Stimulated activated CD4-positive, alpha-beta T cell treated with anti-CD3 and anti-CD28 coated beads, Interleukin-1b, Interleukin-23, amount 100 ng/mL, for 4 hours (primary cell): ENCODE measurements at places on chromosomes 3 and 15.

DNA sequence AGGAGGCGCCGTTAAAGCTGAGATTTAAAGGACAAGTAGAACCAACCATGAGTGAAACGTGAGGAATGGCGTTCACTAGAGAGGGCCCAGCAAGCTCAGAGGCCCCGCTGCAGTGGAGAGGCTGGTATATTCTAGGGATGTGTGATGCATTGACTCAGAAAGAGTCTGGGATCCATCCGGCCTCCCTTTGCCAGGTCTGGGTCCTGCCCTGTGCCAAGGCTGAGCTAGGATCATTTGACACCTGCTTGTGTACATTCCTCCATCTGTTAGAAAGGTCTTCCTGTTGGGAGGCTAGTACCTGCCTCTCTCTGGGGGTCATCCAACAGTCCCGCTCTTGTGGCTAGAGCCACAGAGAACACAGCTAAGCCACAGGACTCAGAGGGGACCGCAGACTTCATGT lies 28.4 kb downstream of the CA12 start:
- no peak for DNase-seq

DNA sequence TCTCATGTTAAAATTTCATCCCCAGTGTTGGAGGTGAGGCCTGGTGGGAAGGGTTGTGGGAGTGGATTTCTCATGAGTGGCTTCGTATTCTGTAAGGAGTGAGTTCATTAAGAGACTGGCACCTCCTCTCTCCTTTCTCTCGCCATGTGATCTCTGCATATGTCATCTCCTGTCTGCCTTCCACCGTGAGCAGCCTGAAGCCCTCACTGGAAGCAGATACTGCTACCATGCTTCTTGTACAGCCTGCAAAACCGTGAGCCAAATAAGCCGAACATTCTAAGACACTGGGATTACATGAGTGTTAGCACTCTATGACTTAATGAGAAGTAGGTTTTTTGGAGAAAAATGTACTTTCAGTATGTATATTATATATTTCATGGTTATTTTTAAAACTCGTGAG lies 6.8 kb upstream of the GABPB1 start:
- DNase-seq = no peak

DNA sequence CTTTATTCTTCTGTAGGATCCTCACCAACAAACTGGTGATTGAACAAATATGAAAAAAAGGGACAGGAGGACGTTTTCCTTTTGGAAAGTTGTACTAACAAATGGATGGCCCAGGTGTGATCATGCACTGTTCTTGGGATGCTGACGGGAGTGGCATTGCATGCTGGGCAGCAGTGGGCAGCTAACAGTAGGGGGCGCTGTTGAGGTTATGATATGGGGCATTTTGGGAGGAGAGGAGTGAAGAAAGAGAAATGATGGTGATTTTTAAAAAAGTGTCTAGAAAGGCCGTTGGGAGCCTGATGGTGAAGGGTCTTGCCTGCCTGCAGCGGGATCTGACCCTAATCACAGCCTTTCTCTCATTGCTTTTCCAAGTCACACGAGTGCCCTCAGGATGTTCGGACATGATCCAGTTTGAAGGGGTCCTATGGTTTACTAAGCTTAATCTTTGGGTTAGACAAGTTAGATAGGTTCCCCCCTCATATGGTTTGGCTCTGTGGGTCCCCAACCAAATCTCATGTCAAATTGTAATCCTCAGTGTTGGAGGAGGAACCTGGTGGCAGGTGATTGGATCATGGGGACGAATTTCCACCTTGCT lies 46.2 kb upstream of the PRTG start:
- peak; percentile 40 for DNase-seq

- no peak for DNase-seq
These were observed 47.1 kb downstream of the FLNB start for GRCh38 chr3:58055314-58055713.

DNA sequence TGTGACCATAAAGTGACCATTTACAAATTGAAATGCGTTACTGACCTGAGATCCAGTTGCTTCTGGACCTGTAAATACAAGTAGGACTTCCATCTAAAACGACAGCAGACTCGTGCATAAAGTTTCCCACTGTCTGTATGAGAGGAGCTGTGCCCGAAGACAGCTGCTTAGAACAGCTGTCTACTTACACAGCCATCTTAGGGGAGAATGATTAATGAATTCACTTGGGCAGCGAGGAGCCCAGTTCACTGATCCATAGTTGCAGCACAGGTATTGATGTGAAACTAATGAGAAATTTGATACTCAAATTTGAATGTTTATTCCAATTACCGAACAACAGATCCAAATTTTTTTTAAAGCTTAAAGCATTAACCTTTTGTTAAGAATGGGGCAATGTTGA lies 748.1 kb downstream of the NR2F2 start:
- no peak for DNase-seq

DNA sequence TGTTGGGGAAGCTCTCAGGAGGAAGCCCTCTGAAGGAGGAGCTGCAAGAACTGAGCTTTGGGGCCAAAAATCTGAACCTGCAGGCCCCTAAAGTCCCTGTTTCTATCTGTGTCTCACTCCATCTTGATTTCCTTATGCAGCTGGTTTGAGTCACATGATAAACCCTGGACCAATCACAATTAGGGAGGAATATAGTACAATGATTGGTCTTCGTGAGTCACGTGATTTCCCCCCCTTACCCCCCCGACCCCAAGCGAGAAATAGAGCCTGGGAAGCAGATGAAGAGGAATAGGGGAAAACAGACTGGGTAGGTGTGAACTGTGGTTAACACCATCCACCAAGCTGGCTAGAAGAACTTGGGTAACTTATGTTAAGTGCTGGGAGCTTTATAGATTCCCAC lies 12.9 kb downstream of the CRABP1 start:
- no peak for DNase-seq

- DNase-seq = no peak
These were observed 243.5 kb upstream of the UBE2E2 start for GRCh38 chr3:22959593-22959992.

DNA sequence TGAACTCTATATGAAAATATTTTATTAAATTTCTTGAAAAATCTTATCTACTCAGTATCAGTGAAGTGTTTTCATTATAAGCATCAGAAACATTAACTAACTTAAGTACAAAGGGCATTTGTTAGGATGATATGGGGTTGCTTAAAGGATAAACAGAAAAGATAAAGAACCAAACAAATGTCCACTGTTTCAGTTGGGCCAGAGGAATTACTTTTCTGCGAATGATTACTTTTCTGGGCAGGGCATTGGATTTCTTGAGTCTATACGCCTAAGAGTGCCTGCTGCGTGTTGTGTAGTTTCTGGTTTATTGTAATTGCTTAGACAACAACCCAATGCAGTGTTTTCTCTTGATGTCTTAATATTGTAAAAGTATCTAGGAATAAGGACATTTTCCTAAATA lies 52.8 kb downstream of the NEO1 start:
- DNase-seq = no peak

- DNase-seq = no peak
These were observed 317 bp downstream of the ROBO2 start for GRCh38 chr3:77040216-77040615.

- DNase-seq = no peak
These were observed 18.3 kb downstream of the LMCD1 start for GRCh38 chr3:8519774-8520448.

GRCh38 chr15:82986442-82986780 lies 401 bp downstream of the RAMAC start:
- DNase-seq = no peak

DNA sequence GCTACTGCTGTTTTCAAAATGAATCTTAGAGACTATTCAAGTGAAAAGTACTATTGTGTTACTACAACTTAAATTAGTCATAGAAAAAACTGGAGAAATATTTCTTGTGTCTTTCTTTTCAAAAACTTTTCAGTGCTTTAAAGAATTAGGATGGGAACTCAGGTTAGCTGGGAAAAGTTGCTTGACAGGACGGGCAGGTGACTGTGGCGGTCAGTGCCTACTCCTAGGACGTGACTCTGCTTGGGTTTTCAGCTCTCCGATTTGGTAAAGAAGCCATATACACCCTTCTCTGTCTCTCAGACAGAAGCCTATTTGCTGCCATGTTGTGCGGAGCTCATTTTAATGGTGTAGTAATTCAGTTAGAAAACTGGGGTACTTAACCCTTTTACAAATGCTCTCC lies 89.8 kb upstream of the CACNA2D3 start:
- no peak for DNase-seq

DNA sequence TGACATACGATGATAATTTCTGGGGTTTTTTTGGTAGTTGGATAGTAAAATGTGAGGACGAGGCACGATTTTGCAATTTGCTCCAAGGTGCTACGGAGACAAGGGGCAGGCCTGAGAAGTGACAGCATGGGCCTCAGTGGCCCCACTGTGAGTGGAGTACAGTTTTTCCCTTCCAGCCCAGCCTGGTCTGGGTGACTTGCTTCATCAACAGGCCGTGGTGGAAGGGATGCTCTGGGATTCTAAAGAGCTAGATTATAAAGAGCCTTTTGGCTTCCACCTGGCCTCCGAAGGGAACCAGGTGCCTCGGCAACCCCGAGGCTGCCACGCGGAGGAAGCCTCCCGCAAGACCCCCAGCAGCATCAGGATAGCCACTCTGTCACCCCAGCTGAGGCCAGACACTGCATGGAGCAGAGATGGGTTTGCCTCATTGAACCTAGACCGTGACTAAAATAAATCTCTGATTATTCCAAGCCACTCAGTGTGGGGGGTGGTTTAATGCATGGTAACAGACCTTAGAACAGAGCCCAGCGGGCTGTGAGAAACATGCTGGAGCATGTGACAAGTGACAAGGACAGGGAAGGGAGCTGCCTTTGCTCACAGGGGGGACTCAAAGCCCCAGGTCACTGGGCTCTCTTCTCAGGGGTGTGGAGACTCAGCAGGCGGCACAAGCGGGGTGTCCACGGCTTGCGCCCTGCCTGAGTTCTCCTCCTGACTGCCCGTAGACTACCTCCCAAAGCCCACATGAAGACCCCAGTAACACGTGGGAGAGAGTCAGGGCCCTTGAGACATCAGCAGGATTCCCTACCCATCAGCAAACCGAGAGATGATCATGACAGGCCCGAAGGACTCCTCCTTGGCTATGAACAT lies 22.6 kb upstream of the SLC41A3 start:
- no peak for DNase-seq

- DNase-seq = no peak
These were observed 79.2 kb downstream of the SEMA5B start for GRCh38 chr3:122948408-122948807.

DNA sequence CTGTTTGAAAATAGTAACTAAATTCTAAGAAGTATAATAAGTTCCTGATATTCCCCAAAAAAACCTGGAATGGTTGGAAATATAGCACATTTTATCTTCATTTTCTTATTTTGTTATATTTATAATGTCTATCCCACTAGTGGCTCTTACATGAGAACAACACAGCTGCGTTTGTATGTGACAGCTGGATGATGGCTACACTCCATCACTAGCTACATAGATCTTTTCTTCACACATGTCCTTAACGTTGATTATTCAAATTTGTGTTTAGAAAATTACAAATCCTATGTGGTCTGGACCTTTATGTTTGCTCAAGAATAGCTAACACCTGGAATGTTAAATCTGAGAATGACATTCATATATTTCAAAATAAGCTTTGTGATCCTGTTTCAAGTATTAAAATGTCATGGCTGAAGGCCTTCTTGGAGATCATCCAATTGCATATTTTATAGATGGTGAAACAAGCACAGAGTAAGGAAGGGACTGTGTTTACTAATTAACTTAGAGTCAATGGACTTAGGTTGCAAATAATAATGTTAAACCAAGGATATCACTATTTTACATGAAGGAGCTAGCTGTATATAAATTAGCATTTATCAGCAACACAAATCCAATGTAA lies 60.8 kb downstream of the ATP13A5 start:
- DNase-seq = no peak

DNA sequence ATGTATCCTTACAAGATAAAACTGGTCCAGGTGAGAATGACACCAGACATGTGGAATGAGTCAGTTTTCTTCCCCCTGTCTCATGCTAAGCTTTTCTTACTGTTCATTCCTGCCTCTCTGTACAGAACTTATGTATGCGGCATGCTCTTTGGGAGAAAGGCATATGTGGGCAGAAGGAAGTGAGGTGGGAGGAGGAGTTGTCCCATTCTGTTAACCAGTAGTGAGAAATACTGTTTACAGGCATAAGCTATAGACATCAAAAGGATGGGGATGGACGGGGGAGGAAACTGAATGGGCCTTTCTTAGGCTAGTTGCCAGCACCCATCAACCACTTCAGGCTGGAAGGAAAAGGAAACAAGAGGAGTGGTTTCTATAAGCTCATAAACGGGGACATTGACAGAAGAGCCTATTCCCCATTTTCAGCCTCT lies 143.6 kb upstream of the BHLHE40 start:
- no peak for DNase-seq

- DNase-seq = no peak
These were observed 61.4 kb downstream of the RPLP1 start for GRCh38 chr15:69513986-69514385.

GRCh38 chr3:32899265-32899664 lies 52.2 kb upstream of the CCR4 start:
- DNase-seq = no peak

DNA sequence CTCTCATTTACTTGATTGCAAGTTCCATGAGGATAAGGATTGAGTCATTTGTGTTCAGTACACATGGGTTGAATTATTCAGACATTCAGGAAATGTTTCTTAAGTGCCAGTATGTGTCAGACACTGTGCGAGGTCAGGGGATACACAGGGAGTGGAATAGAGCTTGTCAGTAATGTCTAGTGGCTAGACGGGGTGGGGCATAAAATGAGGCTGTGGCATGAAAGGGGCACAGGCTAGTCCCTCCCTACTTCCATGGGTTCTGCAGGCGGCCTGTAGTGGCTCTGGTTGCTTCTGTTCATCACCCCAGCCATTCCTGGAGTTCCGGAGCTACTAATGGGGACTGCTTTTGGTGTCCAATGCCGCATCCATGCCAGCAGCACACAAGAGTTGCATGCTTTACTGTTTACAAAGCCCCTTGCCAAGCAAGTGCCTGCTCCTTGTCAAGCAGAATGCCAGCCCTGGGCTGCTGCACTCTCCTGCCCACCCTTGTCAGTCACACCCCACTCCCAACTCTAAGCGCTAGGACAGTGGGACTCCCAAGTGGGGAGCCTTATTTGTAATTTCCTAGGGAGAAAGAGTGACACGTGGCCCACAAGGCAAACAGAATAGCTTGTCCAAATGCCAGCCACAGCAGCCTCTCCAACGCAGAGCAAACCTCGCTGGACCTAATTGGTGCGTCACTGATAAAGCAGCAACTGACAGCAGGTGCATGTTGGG lies 70.8 kb downstream of the RAB11A start:
- no peak for DNase-seq

DNA sequence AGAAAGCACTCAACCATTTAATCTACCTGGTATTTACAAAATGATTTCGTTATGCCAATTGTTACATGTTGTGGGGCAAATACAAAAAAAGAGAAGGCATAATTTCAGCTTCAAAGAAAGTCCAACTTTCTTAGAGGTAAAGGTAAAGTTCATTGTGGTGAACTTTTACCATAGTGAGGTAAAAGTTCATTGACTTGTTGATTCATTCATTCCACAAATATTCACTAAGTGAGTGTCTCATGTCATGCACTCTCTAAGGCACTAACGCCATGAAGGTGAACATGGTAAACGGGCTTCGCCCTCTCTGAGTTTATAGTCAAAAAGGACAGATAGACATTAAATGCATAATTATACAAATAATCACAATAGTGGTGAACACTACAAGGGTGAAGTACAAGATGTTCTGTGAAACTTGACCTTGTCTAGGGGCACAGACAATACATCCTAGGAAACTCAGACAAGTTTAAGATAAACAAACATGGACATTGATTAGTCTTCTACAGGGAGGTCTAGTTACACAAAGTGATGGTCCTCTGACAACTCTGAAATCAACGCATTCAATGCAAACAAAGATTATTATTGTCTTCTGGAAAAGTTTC lies 378.6 kb downstream of the MAGI1 start:
- no peak for DNase-seq

- no peak for DNase-seq
These were observed 23.3 kb upstream of the C15orf39 start for GRCh38 chr15:75178171-75178937.
